ENCODE measurements at places on chromosomes 7 and 10.

DNA sequence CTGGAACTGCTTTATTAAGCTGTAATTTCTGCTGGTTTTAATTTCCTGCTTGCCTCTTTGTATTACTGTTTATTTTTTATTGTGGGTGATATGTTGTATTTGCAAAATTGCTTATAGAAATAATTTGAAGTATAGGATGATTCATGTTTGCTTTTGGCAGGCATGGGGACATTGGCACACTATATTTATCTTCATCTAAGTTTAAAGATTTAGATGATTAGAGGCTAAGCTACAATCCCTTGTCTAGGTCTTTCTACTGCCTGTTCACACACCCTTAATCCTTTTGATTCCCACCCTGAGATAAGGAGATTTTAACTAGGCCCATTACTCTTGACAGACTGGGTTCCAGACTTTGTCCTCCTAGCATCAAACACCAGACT is 182.8 kb upstream of the KAT6B start:
- DNase-seq, result no peak

DNA sequence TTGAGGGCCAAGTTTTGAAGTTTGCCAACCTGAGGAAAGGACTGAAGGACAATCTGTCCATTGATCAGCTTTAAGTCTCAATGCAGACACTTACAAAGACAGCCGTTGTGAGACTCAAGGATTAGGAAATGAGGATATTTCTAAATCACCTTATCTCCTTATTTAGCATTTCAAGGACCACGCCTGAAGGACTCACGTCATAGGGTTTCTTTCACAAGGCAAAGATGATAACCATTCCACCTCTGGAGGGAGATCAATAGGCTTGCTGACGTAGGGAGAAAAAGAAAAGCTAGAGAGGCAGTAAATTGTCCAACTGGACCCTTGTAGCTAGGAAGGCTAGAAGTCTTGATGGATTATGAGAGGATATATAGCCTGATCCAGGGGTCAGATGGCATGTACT is 3.3 kb upstream of the ASB4 start:
- no peak for DNase-seq

DNA sequence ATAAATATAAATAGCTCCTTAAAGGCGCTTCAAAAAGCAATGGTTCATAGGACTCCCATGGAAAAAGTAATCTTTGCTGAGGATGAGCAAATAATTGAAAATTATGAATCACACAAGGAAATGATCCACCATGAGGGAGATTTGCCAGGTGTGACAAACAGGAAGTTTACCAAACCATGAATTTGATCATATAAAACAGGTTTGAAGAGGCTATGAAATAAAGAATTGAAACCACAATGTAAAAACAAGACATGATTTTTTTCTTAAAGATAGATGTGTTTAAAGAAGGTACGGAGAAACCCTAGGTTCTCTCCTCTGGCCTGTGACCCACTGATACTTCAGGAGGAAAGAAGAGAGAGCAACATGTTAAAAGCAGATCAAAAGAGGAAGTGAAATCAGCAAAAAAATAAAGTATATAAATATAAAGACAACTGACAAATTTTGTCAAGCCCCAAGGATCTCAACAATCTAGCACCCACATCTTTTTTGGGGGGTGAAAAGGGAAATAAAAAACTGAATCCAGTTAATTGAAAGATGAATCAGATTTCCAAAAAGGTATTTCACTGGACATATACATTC is 111.3 kb upstream of the ASAH2 start:
- DNase-seq, result no peak

GRCh38 chr7:78448911-78449310 is 650.3 kb downstream of the PHTF2 start:
- DNase-seq, result no peak

GRCh38 chr7:17234030-17234397 is 64.4 kb upstream of the AHR start:
- DNase-seq, result peak; percentile 73

DNA sequence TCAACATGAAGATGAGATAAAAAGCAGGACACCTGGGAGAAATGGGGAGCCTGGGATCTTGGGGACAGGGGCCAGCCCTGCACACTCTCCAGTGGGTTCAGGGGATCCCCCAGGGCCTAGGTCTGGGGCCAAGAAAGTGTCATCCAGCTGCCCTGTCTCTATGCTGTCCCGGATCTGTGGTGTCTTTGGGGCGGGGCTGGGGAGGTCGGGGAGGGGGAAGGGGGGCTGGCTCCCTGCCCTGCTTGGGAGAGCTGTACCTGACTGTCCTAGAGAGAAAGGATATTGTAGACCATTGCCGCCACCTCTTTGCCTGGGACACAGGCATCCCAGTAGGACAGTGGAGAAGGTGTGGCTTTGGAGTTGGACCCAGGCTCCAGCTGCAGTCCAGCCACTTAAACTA is 7.0 kb upstream of the SPACDR start:
- no peak for DNase-seq

DNA sequence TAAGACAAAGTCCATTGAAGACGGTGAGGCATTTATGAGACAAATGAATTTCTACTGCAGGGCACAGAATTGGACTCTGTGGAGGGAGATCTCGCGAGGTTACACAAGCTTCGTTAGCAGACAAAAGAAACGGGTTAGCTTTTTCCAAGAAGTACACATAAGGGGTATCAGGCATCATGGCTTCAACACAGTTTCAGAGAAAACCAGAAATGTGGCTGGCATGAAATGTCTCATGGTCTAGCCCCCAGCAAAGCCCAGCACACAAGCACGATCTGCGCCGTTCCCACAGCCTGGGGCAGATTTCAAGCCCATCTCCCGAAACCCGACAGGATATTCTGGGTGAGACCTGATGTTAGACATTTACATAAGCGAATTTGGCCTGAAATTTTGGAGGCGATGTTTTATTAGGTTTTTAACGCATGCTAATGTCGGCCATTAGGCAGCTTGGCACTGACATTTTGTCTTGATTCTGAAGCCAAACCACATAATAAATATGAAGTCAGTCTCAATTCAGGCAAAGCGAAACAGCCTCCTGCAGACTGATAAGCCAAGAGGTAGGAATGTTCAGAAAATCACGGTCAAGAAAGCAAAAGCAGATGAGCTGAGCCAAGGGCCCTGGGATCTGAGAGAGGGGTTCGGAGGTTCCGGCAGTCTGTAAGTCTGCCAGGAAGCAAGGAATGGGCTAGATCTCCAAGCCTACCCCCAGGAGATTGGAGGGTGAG is 240.5 kb downstream of the PRPF18 start:
- no peak for DNase-seq

GRCh38 chr7:111763221-111763801 is 201.0 kb upstream of the IMMP2L start:
- DNase-seq, result no peak

GRCh38 chr7:131231381-131232220 is 96.1 kb upstream of the MKLN1 start:
- DNase-seq, result peak; percentile 80

- no peak for DNase-seq
Measured at GRCh38 chr7:129859183-129859582, 93.6 kb downstream of the UBE2H start.

GRCh38 chr10:132459301-132460003 is 62.5 kb downstream of the PWWP2B start:
- no peak for DNase-seq

Data from CD8-positive, alpha-beta memory T cell (primary cell).